ENCODE measurements at places on chromosomes 7 and 10.
A peak's percentile ranks its signal among the peaks of the same experiment; 100 is the strongest.

- no peak overlapping the region for H3K4me3 ChIP-seq
- peaks cover 4% of the 10 kb centered on the region for H3K27me3 ChIP-seq
- no peak for DNase-seq
- H3K36me3 ChIP-seq, result no peaks in the 10 kb centered on the region
- no peaks in the 10 kb centered on the region for H3K4me1 ChIP-seq
These were observed 117.4 kb downstream of the TMEM178B start for GRCh38 chr7:141191277-141191676.

DNA sequence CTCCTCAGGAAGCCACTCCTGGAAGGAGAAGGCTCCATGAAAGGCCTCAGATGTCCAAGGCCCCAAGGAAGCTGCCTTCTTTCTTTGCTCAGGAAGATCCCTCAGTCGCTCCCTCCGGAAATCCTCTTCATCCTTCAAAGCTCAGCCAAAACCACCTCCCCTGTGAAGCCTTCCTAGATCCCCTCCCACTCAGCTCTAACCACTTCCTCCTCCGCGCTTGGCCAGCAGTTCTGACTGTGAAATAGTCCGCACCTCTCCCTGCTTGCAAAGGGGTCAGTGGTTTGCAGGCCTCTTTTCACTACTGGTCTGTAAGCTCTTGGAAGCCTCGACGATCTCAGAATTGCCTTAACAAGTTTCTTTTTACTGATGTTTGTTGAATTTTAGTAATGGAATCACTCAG lies 23.9 kb downstream of the PYROXD2 start:
- DNase-seq, result peak; percentile 16
- no peak overlapping the region for H3K4me3 ChIP-seq
- peaks cover 16% of the 10 kb centered on the region for H3K4me1 ChIP-seq
- no peak overlapping the region for H3K27ac ChIP-seq
- H3K36me3 ChIP-seq, result peaks cover 2% of the 10 kb centered on the region

- H3K4me3 ChIP-seq, result no peak overlapping the region
- peaks cover 11% of the 10 kb centered on the region for H3K4me1 ChIP-seq
- peaks cover 2% of the 10 kb centered on the region for H3K27me3 ChIP-seq
- peak; percentile 19 for DNase-seq
These were observed 72.7 kb downstream of the ELFN1 start for GRCh38 chr7:1742555-1743303.

GRCh38 chr10:112875476-112876267 lies 74.4 kb upstream of the TCF7L2 start:
- no peak overlapping the region for H3K4me3 ChIP-seq
- no peaks in the 10 kb centered on the region for H3K36me3 ChIP-seq
- H3K4me1 ChIP-seq, result no peaks in the 10 kb centered on the region
- DNase-seq, result peak; percentile 12
- H3K27ac ChIP-seq, result no peak overlapping the region

DNA sequence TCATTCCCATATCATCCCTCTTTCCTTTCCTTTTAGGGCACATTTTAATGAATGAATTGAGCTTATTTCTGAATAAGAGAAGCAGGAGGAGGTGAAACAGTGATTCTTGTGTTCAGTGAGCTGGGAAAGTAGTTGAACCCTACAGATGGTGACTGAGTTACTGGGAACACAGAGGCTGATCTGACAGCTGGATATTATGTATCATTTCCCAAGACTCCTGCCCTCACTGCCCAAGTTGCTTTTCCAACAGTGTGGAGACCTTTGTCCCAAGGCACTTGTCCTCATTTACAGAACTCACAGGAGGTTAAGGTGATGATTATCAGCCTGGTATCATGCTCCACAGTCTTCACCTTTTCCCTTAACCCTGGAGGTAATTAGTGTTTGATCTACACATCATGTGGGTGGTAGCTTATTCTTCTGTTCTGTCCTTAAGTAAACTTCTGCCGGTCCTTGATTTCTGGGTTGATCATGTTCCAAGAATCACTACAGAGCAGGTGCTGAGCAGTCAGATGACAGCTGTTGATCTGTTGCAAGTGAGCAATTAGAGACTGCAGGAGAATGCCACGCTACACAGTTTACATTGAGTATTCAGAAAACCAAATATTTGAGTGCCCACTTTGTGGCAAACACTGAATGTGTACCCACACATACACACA lies 2.6 kb downstream of the PRLHR start:
- peaks cover 40% of the 10 kb centered on the region for H3K27me3 ChIP-seq
- peaks cover 23% of the 10 kb centered on the region for H3K4me1 ChIP-seq
- DNase-seq, result no peak

DNA sequence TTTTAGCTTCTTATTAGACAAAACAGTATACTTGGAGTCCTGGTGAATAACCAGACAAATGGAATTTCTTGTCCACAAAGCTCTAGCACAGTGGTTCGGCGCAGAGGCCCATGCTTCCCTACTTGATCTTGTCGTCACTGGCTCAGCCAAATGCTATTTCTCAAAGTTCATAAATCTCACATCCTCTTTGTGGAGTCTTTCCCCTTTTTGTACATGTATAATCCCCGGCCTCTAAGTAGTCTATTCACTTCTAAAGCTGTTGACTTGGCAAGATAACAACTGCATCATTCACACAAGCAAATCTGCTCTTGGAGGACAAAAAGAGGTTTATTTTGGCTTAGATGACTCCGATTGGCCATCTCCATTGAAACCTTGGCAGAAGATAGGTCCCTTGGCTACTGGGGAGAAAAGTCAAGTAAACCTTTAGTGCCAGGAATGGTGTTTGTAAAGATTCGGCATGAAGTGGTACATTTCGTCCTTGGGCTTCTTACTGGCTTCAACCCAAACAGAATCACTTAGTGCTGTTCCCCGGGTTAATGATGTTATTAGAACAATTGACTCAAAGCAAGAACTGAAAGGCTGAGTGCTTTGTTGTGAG lies 5.1 kb upstream of the AKR1E2 start:
- H3K27me3 ChIP-seq, result no peaks in the 10 kb centered on the region
- H3K27ac ChIP-seq, result no peak overlapping the region
- no peak for DNase-seq
- peaks cover 1% of the 10 kb centered on the region for H3K4me1 ChIP-seq
- H3K4me3 ChIP-seq, result no peak overlapping the region

All from activated naive CD4-positive, alpha-beta T cell treated with anti-CD3 and anti-CD28 coated beads for 36 hours (primary cell).